ENCODE measurements at places on chromosomes 12 and 14.

DNA sequence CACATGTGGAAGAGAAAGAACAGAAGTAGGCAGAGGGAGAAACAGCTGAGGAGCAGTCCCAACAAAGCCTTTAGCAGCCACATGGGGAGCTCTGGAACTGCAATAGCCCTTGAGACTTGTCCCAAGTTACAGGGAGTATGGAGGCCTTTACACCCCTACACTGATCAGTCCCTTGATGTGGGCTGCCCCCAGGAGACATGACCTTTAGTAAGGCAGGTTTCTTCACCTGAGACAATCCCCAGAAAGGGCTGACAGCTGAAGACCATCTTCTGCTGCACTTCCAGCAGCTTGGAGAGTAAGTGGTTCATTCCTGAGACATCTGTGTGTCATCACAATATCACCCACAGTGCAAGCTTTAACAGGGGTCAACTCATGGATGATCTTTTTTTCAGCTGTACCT lies 8.6 kb upstream of the SNAPC1 start:
- peak; percentile 60 for DNase-seq

GRCh38 chr12:58703866-58704265 lies 216.4 kb downstream of the LRIG3 start:
- no peak for DNase-seq

DNA sequence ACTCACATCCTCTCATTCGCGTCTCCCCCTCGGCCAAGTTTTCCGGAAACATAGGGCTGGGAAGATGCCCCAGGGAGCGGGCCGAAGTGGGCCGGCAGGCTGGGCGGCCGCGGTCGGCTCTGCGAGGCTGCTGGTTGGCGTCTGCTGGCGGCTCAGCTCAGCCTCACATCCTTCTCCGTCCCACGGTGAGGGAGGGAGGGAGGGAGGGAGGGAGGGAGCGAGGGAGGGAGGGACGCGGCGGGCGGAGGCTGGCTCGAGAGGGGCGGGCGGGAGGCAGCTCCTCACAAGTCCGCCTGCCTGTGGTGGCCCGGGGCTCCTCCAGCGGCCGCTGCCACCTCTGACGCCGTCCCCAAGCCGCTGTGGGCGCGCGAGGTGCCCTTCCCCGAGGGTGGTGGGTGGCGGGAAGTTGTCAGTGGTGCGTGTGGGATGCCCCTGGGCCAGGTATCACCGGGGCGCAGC lies 93.8 kb downstream of the RFLNA start:
- peak; percentile 85 for DNase-seq

DNA sequence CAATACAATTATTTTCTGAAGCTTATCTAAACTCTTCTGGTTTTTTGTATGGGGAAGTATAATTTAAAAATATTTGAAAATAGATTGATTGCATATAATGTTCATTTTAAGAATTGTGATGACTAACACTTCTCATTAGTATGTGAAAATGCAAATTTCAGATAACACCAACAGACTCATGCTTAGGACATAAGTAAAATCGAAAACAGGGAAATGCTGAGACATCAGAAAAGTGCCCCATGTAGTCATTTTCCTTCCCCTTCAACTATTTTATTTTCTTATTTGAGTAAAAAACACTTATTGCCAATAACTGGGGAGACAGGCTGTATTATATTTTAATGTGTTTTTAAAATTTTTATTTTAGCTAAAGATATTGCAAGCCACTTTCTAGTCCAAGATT lies 814.7 kb downstream of the GALC start:
- no peak for DNase-seq

GRCh38 chr12:104049903-104050356 lies at the start of gene GLT8D2:
Gene GLT8D2, minus strand, starts transcription at chr12:104050187. Its CDS starts 30,539 bp downstream, at chr12:104019648.
- peak; percentile 78 for DNase-seq

- no peak for DNase-seq
Measured at GRCh38 chr14:75365116-75365515, 62.7 kb upstream of the JDP2 start.

DNA sequence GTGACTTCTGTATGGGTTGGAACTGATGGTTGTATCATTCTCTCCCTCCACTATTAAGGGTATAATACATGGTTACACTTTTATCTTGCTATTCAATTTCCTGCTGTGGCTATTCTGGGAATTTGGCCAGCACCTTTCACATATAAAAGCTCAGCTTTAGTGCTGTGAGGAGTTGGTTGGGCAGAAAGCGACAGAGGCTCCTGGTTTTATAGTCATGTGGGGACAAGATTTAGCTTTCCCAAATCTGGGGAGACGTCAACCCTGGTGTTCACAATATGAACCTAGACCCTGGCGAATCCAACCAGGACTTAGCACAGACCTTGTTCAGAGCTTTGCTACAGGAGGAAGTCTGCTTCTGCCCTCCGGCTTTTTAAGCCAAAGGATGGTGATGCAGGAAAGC lies 36.5 kb downstream of the FOS start:
- DNase-seq: peak; percentile 48

DNA sequence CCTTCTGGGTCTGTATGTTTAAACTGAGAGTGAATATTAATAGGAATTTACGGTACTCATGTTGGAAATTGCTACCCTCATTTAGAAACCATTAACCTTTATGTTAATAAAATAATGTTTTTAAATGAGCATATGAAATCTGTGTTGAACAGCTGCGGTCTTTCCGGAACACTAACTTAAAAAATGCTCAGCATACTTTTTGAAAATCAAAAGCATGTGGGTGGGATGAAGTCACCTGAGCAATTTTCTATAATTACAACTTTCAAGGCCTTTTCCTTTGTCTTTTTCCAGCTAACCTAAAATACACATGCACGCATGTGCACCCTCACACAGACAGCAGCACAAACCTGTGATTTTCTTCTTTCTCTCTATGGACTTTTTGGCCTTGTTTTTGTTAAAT lies 39.8 kb downstream of the BORCS5 start:
- no peak for DNase-seq

- no peak for DNase-seq
Measured at GRCh38 chr12:48175613-48176416, 7.6 kb upstream of the CCDC184 start.

DNA sequence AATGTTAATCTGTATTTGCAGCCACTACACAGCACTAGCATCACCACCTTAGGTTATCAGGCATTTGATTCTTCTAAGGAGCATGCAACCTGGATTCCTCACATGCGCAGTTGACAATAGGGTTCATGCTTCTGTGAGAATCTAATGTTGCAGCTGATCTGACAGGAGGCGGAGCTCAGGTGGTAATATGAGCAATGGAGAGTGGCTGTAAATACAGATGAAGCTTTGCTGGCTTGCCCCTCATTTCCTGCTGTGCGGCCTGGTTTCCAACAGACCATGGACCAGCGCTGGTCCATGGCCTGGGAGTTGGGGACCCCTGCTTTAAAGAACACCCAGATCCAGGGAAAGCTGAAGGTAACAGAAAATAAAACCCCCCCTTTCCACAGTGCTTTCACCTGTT lies 51.0 kb downstream of the TMX1 start:
- DNase-seq: no peak

DNA sequence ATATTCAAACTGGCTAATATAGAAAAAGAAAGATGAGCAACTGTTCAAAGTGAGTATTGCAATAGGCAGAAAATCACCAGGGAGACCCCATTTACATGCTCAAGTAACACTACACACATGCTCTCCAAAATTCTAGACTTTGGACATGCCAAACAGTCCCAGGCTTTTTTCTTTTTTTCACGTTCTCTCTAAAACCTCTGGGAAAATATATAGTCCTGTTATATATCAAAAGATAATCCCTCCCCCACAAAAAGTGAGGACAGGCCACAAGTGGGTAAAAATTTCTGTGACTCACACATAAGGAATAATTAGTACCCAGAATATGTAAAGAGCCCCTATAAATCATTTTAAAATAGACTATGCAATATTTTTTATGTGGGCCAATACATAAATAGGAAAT lies 55.2 kb downstream of the EFCAB11 start:
- no peak for DNase-seq

- no peak for DNase-seq
Measured at GRCh38 chr12:132380641-132381040, 51.3 kb upstream of the GALNT9 start.

DNA sequence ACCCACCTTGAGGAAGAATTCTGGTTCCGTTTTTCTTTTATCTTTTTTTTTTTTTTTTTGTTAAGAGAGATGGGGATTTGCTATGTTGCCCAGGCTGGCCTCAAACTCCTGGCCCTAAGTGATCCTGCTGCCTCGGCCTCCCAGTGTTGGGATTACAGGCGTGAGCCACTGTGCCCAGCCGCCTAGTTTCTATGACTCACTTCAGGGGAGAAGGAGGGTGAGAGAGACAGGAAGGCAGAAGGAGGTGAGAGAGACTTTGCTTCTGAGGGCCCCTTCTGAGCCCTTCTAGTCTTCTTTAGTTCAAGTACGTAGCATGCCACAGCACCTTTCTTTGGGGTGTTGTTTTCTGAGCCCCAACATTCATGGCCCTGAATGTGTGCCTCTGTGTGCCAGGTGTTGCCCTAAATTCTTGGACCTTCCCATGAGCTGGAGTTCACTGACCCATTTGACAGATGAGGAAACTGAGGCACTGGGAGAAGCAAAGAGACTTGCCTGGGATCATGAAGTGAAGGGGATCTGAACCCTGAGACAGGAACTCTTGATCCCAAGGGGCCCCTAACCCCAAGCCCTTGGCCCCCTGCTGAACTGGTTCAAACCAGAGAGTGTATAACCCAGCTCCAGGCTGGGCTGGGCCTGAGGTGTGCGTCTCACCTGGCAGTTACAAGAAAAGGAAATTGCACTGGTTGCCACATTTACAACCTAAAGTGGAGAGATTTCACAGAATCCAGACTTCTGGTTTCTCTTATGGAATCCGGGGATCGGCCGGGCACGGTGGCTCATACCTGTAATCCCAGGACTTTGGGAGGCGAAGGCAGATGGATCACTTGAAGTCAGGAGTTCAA lies 20.8 kb downstream of the SH2B3 start:
- DNase-seq: peak; percentile 69

- DNase-seq: no peak
Measured at GRCh38 chr12:108772247-108772646, 40.9 kb upstream of the CORO1C start.
